ENCODE measurements at places on chromosomes 4 and X.

DNA sequence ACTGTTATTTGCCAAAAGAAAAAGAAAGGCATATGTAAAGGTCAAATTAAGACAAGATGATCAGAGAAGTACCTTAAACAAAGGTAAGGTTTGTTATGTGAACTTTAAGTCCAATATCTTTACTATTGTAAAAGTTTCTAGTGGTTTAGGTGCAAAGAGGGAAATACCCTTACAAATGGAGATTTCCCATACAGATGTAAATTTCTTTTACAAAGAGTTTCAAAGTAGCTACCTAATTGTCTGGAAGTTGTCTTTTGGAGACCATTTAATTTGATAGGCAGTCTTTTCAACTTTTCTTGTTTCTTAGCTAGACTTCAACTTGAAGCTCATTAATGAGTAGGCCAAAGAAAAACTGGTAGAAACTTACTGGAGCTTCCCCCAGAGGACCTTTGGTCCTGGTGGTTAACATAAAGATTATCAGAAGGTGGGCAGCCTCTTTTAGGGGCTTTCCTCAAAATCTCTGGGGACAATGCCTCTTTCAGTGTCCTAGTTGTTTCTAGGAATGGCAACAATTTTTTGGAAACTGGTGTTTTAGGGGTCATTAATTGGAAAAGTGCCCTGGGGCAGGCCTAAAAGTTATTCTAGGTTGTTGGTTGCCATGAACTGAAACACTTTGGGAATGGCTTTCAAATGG lies 297.3 kb downstream of the GUCY2F start:
- no peak for DNase-seq

DNA sequence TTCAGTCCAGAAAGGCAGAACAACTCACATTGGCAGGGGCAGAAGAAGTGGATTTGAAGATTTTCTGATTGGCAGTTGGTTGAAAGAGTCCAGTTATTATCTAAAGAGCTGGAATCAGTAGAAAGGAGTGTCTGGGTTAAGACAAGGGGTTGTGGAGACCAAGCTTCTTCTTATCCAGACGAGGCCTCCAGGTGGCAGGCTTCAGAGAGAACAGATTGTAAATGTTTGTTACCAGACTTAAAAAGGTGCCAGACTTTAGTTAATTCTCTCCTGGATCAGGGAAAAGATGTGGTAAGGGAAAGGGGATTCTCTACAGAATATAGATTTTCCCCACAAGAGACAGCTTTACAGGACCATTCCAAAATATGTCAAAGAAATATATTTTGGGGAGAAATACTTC lies 36.7 kb upstream of the TLR3 start:
- DNase-seq: no peak

DNA sequence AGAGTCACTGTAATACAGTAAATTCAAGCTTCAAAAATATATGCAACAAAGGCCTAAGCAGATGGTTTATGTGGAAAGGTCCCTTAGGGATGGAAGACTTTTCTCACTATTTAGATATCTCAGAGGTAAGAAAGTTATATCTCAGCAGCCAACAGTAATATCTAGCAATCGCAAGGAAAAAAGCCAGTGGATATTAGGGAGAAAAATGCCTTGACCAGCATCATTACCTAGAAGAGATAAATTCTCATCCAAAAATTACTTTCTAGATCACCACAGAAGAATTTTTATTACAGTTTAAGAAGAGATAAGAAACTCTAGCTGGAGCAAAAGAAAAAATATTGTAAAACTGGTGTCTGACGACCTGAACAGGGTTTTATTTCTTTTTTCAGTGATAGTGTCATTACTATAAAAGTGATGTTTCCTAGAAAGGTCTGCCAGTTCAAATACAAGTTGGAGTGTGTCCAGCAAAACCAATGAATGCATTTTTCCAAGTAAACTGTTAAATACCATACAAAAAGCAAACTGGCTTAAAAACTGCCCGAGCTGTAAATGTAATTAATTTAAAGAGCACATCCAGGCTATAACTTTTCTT lies 100.0 kb downstream of the ATP11C start:
- no peak for DNase-seq

- no peak for DNase-seq
Measured at GRCh38 chr4:86816501-86817273, 32.5 kb downstream of the SLC10A6 start.

GRCh38 chr4:141180991-141181761 lies 39.5 kb upstream of the ZNF330 start:
- no peak for DNase-seq

DNA sequence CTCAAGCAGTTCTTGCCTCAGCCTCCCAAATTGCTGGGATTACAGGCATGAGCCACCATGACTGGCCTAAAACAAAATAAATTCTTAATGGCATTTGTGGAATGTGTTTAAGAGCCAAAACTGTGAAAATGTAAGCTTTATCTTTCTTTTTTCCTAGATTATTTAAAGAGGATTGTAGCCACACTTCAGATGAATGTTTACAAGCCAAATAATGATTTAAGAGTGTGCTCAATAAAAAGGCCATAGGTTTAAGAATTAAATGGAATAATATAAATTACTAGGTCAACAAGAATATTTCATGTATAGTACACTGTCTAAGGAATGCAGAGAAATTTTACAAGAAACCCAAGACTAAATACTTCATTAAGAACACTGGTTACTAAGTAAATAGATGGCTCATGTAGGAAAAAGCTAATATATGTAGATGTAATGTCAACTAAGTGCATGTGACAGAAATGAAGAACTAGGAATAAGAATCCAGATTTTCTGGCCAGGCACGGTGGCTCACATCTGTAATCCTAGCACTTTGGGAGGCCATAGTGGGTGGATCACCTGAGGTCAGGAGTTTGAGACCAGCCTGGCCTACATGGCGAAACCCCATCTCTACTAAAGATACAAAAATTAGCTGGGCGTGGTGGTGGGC lies 21.3 kb upstream of the UGDH start:
- DNase-seq: no peak

GRCh38 chr4:103091601-103092223 lies 7.9 kb downstream of the BDH2 start:
- DNase-seq: no peak

DNA sequence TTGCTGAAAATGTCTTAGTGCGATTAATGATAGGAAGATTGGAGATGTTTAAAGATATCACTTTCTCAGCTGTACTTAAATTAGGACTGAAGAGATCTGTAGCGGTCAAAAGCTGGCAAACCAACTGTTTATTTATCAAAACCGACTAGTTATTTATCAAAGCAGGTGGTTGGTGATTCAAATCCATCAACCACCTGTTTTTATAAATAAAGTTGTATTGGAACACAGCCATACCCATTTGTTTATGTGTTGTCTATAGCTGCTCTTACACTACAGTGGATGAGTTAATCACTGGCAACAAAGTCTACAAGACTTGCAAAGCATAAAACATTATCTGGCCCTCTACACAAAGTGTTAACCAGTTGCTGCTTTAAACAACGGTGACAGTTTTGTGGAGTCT lies 76.8 kb downstream of the IL15 start:
- no peak for DNase-seq

GRCh38 chrX:45824471-45824870 lies 623.8 kb upstream of the DIPK2B start:
- no peak for DNase-seq

DNA sequence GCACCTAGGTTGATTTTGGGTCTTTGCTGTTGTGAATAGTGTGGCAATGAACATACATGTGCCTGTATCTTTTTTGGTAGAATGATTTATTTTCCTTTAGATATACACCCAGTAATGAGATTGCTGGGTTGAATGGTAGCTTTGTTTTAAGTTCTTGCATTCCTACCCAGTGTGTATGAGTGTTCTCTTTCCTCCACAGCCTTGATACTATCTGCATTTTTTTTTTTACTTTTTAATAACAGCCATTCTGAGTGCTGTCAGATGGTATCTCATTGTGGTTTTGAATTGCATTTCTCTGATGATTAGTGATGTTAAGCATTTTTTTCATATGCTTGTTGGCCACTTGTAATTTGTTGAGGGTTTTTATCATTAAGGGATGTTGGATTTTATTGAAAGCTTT lies 351.8 kb upstream of the GNPDA2 start:
- DNase-seq: no peak

DNA sequence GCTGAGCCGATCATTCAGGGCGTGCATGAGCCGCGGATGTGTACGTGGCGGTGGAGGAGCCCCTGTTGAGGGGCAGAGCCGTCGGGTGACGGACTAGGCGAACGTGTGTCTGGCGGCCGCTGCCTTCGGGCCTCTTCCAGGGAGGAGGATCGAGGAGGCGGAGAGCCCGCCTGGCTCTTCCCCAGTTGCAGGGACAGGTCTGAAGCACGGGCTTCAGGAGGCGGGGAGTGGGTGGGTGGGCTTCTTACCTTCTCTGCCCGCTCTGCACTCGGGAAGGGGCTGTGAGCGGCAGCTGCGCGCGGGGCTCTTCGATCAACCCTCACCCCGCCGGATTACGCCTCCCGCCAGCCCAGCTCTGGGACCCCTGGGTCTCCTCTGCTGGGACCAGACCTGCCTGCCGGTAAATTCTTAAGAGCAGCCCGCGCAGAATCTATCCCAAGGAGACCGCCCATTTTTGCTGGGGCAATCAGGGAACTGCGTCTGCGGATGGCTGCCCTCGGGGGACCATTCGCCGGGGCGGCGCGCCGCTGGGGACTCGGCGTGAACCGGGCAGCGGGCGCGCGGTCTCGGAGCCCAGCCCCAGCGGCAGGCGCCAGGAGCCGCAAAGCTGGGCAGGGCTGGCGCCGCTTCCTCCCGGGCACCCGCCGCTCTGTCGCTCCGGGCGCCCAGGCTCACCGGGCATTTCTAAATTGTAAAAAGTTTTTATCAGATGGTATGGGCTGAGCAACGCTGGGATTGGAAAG lies 4.9 kb downstream of the PLAC8 start:
- DNase-seq: no peak

GRCh38 chr4:172787111-172787510 lies 381.5 kb upstream of the GALNT7 start:
- DNase-seq: no peak

- no peak for DNase-seq
Measured at GRCh38 chrX:57952320-57952678, 42.0 kb upstream of the ZXDA start.

DNA sequence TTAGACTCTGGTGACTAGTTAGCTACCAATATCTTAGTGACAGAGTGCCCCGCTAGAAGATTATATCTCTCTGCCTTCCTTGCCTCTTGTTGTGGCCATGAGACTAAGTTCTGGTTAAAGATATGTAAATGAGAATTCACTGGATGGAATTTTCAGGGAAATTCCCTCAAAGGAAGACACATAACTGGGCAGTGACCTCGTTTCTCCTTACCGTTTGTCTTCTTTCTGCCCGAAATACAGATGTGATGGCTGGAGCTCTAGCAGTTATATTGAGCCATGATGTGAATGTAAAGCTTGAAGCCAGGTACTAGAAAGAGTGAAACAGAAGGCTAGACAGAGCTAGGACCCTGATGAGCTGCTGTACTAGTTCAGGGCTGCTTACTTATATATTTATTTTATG lies 80.5 kb downstream of the FHDC1 start:
- no peak for DNase-seq

GRCh38 chrX:24153178-24153795 lies 3.8 kb downstream of the ZFX start:
- no peak for DNase-seq

DNA sequence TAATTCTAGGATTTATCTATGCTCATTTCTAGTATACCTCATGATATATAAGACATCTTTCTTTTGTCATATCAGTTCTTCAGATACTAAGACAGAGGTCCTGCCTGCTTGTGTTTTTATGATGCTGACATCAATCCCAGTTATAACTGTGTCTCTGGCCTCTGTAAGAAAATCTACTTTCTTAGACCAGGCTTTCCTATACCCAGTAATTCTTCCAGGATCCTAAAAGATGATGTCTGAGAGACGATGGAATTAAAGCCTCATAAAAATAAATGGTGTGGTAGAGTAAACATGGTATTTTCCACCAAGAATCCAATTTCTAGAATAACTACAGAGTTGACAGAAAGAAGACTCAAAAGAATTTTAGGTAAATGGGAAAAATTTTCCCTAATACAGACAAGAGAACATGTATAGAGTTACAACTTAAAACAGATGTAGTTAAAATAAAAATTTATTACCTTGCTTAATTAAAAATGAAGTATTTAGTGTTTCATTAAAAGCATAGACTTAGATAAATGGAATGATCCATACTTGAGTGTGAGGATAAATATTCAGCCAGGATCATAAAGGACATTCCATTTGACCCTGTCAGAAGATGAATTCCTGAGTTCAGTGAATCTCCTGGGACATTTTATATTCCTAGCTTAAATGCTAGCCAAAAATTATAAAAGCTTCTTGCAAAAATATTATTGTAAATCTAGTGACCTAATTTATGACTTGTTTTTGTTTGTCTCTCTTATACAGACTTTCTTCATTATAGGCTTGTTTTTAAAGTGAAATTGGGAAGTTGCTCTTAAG lies 137.4 kb downstream of the PDLIM5 start:
- DNase-seq: no peak

DNA sequence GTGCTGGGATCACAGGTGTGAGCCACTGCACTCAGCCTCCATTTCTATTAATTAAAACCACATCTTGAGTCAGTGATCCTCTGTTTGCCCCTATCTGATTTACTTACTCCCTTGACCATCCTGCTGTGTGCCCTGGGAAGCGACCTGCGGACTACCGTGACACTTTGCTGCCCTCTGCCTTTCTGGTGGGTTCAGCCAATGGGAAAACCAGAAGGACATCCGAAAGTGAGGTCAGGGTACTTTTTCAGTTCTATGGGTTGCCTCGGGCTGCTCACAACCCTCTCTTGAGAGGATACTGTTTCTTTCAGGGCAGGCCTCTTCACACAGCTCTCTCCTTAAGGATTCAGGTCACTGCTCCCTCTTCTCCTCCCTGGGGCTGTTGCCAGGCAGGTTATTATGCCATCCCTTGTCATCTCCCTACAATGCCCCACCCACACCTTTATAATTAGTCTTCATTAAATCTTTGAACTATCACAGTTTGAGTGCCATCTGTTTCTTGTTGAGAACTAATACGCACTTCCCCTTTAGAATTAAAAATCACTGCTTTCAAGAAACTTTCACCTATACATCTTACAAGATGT lies 21.4 kb downstream of the PLAC8 start:
- DNase-seq: no peak

GRCh38 chr4:15186149-15186548 lies 183.9 kb downstream of the CPEB2 start:
- no peak for DNase-seq

DNA sequence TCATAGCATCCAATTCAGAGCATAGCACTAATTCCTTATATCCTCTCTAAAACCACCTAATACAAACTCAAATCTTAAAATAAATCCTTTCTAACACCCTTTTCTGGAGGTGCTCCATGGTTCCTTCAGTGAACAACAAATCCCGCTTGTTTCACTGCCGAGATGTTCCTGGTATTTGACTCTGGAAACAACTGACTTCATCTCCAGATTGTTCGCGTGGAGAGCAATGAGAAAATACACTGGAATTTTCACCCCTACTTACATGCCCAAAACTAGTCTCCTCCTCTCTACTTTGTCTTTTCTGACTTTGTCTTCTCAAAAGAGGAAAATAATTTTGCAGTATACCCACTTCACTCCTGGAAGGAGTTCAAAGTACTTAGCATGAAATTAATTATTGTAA lies 129.0 kb downstream of the PLS3 start:
- no peak for DNase-seq

- DNase-seq: no peak
Measured at GRCh38 chr4:170723171-170723570, 633.4 kb upstream of the AADAT start.

All from stimulated activated CD8-positive, alpha-beta memory T cell treated with anti-CD3 and anti-CD28 coated beads, Interleukin-4, amount 100 ng/mL, for 1 hour (primary cell).